ENCODE measurements at places on chromosomes 2 and 18.

DNA sequence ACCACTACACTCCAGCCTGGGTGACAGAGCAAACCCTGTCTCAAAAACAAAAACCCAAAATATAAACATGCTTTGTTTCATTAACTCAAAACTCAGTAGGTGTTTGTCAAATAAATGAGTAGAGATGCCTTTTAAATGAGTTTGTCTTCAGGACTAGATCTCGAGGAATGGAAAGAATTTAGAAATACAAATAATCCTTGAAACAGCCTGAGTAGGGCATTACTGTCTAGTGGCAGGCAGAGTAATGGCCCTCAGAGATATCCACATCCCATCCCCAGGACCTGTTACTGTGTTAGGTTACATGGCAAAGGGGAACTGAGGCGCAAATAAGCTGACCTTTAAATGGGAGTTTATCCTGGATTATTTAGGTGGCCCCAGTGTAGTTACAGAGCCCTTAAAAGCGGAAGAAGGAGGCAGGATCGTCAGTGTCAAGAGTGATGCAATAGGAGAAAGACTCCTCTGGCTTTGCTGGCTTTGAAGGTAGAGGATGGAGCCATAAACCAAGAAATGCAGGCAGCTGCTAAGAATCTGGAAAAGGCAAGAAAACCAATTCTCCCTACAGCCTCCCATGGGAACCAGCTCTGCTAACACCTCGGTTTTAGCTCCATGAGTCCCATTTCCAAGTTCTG is 63.0 kb downstream of the CABLES1 start:
- DNase-seq = no peak

DNA sequence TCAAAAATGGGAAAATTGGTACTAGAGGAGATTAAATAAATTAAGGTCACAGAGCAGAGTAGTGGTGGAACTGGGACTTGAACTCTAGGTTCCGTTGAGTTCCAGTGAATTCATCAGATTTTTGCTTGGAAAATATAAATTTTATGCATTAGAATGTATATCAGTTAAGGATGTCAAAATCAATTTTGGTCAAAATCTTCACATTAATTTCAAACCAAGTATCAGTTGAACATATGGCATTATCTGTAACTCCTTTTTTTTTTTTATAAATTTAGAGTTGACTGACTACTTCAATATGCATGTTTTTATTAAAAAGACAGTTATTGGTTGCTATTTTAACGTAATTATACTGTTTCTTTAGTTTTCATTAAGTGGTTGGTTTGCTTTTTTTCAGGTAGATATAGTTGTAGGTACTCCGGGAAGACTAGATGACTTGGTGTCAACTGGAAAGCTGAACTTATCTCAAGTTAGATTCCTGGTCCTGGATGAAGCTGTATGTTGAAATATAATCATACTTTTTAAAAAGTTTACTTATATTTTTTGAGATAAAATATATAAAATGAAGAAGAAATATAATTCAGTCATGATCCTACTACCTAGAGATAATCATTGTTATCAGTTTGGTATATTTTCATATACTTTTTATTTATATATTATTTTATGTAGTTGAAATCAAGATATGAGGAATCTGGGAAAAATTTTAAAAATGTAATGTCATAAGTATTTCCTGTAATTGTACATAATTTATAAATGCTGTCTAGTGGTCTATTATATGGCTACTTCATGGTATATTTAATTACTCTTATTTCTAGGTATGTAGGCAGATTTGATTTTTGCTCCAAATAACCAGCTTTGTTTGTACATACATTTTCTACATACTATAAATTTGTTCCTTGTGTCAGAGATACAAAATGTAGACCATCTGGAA is 25.4 kb downstream of the DDX1 start:
- no peak for DNase-seq

DNA sequence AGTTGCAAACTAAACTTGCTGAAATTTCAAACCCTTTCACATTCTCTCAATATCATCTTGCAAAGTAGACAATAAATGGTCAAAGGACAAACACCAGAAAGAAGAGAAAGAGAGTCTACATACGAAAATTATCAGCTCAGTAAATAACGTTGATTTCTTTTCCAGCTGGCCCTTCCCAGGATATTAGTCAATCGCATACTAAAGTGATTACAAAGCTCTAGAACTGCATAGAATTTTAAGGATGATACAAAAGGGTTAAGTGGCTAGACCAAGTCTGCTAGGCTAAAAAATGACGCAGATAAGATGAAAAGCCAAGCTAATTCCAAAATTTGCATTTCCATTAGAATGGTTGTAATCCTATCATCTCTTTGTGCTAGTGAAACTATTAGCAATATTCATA is 405.7 kb downstream of the FBXO15 start:
- DNase-seq = peak; percentile 53

DNA sequence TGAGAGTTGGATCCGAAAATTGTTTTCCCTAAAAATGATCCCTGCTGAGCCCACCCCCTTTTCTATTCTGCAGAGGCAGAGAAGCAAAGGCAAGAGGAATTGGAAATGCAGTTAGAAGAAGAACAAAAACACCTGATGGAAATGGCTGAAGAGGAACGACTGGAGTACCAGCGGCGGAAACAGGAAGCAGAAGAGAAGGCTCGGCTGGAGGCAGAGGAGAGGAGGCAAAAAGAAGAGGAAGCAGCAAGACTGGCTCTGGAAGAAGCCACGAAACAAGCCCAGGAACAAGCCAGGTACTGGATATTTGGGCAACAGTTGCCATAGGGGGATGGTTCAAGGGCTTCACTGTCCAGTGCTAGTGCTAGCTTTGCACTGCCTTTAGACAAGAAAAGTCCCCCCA is 41.7 kb downstream of the SUMO1 start:
- no peak for DNase-seq

- peak; percentile 21 for DNase-seq
These were observed 96.4 kb downstream of the DTNA start for GRCh38 chr18:34806527-34806926.

DNA sequence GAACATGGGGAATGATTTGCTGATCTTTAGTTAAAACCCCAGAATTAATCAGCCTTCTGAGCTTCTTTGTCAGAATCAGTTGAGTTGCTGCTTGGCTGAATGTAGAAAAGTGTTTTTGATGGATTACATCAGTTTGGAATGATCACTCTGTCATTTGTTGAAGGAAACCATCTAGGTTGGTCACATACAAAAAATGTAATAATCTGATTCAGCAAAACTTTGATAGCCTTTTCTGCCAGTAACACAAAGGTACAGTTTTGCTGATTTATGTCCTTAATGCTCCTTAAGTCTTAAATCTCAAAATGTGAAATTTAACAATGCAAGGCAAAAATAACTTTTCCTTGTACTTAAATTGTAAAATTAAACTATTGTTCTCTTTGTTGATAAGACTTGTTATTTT is 74.3 kb downstream of the GALNT13 start:
- DNase-seq = no peak

DNA sequence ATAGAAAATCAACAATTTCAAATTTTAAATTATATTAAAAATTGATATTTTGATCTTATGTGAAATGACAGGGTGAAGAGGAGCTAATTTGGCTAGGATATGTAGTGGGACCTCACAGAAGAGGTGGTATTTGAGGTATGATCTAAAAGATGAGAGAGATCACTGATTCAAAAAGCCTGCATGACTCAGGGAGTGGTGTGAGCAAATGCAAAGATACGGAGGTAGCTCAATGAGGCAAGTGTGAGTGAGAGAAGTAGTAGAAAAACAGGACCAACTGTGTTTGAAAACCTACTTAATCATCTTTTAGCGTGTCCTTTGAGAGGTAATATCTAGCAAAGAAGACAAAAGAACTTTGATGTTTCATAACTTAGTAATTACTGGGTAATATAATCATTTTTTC is 557.5 kb downstream of the DSC3 start:
- no peak for DNase-seq

- DNase-seq = no peak
These were observed 226.0 kb upstream of the LRRTM1 start for GRCh38 chr2:80530442-80531064.

GRCh38 chr2:217360111-217360510 is 500.2 kb upstream of the TNP1 start:
- no peak for DNase-seq

GRCh38 chr2:223877721-223878410 is 40.5 kb upstream of the AP1S3 start:
- DNase-seq = no peak

GRCh38 chr18:3074087-3074486 is 61.1 kb upstream of the LPIN2 start:
- no peak for DNase-seq

GRCh38 chr2:187475499-187476248 is 27.6 kb upstream of the CALCRL start:
- DNase-seq = no peak

DNA sequence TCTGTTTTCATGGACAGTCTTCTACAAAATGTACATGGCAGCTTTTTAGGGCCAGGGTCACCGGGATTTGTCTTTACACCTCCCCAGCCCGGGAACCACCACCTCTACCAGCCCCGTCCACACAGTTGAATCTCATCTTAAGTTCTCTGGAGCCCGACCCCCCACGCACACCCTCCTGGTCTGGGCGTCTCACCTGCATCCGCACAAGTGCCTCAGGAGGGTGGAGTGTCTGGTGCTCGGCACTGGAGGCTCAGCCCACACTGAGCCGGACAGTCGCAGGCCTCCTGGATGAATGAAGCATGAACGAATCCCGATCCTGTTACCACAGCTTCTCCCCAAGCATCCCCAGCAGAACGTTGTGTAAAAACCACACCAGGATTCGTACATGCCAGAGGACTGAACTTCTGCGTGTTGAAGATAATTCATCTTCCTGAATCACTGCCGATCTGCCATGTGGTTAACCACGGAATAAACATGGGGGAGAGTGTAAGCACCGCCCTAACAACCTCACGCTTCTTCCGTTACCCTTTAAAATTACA is 162.0 kb downstream of the RTP5 start:
- peak; percentile 53 for DNase-seq

GRCh38 chr18:78596794-78597345 is 382.7 kb upstream of the SALL3 start:
- DNase-seq = no peak

DNA sequence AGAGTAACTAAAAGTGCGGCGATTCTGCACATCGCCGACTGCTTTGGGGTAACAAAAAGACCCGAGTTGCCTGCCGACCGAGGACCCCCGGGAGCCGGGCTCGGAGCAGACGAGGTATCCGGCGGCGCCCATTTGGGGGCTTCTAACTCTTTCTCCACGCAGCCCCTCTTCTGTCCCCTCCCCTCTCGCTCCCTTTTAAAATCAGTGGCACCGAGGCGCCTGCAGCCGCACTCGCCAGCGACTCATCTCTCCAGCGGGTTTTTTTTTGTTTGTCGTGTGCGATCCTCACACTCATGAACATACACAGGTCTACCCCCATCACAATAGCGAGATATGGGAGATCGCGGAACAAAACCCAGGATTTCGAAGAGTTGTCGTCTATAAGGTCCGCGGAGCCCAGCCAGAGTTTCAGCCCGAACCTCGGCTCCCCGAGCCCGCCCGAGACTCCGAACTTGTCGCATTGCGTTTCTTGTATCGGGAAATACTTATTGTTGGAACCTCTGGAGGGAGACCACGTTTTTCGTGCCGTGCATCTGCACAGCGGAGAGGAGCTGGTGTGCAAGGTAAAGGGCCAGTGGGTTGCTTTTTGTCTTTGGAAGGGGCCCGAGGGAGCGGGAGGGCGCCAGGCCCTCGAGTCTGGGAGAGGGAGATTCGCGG is 1.4 kb downstream of the TRIB2 start:
- peak; percentile 52 for DNase-seq

GRCh38 chr2:112001136-112001715 is 53.8 kb upstream of the TMEM87B start:
- DNase-seq = no peak

DNA sequence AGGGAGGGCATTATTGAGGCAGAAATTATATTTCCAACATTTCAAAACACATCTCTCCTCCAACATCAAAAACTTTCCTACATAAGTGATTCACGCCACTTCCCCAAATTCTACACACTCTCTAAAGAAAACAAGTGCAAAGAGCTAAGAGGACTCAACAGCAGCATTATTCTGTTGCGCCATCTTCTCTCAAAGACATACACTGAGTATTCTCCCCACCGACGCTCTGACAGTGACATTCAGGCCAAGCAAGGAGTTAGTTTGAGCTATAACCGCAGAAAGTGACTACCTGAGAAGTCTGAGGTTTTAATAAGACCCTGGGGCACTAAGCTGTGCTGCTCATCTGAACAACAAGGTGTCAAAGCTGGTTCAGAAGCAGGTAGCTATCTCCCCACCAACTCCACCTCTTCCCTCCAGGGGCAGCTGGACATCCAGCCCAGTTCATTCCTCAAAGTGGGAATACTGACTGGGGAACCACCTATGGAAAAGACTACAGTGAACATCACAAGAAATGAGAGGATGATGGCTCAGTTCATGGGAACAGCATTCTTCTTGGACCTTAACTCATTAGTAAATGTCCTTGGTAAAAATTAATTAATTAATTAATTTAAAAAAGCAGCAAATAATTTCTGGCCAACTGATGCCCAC is 309.5 kb upstream of the CCDC68 start:
- no peak for DNase-seq

DNA sequence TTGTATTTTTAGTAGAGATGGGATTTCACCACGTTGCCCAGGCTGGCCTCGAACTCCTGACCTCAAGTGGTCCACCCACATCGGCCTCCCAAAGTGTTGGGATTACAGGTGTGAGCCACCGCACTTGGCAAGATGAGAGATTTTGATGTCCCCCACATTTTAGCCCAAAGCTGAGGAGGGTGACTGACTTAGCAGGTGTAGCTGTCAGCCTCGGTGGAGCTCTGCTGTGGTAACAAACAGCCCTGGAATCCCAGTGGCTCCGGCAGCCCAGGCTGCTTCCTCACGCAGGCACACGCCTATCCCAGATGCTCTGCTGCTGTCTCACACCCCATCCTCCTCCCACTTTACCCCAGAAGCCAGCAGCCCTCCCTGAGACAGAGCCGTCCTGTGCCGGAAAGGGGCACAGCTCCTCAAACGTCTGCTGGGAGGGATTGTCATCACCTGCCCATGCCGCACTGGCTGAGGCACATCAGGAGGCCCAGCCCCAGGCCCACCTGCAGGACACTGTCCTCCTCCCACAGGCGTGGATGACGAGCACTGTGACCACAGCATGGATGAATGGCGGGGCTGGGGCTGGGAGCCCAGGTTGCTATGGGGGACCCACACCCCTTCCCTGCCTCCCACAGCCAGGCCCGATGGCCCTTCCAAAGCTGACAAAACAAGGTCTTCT is 10.6 kb upstream of the BOK start:
- DNase-seq = no peak

GRCh38 chr2:39524756-39525635 is 87.9 kb upstream of the MAP4K3 start:
- peak; percentile 49 for DNase-seq

GRCh38 chr2:150303281-150303680 is 184.2 kb downstream of the RND3 start:
- DNase-seq = no peak

DNA sequence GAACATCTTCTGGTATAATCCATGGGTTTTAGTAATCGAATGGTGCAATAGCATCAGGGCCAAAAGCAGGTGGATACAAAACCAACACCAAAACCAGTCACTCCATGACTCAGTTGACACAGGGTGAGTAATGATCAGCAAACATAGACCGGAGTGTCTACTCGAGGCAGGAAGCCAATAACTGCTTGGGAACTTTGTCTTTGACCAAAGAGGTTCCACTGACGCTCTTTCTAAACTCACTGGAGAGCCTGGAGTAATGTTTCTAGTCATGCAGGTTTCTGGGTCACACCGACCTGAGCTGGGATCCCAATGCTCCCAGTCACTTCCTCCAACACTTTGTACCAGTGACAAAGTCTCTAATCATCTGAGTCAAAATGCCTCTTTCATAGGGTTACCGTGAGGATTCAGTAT is 30.9 kb downstream of the MREG start:
- peak; percentile 36 for DNase-seq

GRCh38 chr2:234292205-234292961 is 204.5 kb downstream of the ARL4C start:
- peak; percentile 68 for DNase-seq

- no peak for DNase-seq
These were observed 35.0 kb downstream of the TTC32 start for GRCh38 chr2:19866771-19867170.
